NCI-H1417 treated with DMSO at 0.1 percent for 48 hours (cell line): ENCODE measurements at places on chromosomes 1 and 21.

DNA sequence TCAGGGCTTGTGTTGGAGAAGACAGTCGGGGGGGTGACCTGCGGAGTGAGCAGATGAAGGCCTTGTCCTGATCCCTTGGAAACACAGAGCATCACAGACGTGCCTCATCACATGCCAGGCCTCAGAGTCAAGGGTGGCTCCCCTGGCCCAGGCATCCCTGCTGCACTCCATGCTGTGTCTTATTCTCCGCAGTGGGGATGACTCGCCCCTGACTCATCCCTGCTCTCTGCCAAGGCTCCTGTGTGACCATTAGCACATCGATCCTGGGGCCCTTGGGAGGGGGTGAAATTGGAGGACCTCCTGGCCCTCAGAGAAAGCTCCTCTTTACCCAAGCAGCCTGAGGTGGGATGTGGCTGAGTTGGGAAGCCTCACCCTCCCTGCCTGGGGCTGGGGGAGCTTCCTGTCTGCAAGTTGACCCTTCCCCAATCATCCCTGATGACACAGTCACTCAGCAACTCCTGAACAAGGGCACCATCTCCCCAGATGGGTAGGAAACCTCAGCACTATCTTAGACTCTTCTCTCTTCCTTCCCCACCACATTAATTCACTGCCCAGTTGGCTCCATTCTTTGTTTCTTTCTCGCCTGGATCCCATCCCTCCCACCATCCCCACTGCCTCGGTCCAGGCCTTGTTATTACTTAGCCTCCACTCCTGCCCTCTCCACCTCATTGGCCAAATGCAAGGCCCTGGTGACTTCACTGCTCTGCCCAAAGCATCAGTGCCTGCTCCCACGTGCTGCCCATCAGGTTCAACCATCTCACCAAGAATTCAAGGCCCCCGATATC, 74.6 kb downstream of the CAMK2N1 start:
- DNase-seq = no peak

DNA sequence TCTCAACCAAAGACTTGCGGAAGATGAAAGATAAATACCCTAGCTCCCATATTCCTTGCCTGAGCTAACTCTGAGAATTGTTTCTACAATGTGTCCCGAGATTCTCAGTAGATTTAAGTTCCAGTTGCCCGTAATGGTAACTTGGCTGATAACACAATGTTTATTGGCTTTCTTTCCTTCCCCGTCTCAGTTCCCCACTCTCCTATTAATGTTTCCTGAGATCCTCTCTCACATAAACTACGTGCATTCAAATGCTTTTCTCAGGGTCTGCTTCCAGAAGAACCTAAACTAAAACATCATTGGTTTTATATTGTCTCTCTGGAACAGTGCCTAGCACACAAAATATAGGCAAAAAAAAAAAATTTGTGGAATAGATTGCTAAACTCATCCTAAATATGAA, 794.2 kb upstream of the ADGRL2 start:
- no peak for DNase-seq

DNA sequence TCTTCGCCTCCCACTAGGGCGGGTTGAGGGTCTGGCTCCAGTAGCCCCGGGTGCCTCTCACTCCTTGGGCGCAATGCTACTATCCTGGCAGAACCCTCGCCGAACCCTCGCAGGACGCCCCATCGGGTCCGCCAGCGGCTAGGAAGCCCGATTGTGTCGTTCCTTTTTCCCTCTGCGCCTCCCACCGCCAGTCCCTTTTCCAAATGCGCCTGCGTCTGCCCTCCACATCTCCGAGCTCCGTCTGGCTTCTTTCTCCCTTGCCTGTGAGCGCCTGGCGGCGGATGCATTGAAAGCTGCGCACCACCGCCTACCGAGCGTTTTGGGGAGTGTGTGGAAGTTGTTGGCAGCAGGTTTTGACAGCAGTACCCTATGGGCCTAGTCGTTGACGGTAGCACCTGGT, 1.0 kb upstream of the DIRAS3 start:
- peak; percentile 1 for DNase-seq

GRCh38 chr1:77668924-77669449, 13.5 kb downstream of the ZZZ3 start:
- DNase-seq = no peak

DNA sequence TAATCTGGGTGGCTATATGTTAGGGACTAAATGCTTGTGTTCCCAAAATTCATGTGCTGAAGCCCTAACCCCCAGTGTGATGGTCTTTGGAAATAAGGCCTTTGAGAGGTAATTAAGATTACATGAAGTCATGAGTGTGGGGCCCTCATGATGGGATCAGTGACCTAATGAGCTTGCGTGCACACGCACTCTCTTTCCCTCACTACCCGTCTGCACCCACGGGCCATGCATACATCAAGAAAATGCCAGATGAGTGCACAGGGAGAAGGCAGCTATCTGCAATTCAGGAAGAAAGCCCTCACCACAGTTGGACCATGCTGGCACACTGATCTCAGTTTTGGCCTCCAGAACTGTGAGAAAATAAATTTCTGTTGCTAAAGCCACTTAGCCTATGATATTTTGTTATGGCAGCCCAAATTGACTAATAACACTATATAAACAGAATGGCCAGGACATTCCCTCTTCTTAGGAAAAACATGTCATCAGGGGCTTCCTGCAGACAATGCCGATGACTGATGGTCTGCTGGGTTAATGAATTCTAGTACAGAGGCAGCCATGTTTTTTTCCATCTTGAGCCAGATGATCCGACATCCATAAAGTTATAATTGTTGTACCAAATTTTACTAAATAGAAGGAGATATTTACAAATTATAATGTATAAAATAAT, 18.1 kb upstream of the MYOG start:
- no peak for DNase-seq

GRCh38 chr1:76833151-76833550, 34.1 kb upstream of the ST6GALNAC5 start:
- DNase-seq = no peak

DNA sequence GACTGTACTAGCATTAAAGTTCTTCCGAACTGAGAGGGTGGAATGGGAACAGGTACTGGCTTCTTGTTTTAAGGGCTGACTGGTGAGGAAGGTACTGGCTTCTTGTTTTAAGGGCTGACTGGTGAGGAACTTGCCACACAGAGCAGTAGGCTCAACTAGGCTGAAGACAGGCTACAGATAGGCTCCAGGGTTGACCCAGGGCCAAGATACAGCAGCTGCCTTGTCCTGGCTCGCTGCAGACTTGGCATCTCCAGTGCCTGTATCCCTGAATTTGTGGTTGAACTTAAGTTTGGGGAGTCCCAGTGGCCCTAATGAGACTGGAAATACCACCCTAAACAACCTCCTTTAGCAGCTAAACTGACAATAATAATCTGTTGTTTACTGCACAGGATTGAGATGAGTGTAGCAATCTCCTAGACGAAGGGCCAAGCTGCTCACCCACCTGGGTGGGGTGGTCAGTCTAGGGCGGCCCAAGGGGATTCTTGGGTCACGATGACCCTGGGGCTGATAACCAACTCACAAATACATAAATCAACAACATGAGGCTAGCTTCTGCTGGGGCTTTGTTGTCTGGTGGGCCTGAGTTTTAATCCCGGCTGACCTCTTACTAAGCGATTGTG, 227.1 kb downstream of the DISC1 start:
- DNase-seq = no peak

DNA sequence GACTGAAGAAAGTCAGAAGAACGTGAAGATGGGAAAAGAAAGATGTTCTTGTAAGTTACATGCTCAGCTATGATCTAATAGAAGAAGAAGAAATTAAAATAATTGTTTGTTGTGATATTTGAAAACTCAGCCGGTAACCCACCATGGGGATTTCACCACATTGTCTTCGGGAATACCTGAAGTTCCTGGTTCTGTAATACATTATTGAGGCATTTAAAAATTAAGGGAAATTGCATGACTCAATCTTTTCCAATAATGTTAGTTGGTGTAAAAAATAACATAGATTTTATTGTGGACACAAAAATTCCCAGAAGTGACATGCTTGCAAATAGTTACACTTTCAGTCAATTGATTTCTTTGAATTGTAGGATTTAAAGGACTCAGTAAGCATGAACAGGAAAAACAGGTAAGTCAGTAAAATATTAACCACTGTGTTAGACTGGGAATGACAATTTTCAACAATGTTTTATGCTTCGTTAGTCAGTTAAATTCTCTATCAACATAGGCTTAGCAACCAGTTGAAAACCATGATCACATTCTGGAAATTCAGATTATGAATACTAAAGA, 745.1 kb downstream of the LTN1 start:
- DNase-seq = no peak

DNA sequence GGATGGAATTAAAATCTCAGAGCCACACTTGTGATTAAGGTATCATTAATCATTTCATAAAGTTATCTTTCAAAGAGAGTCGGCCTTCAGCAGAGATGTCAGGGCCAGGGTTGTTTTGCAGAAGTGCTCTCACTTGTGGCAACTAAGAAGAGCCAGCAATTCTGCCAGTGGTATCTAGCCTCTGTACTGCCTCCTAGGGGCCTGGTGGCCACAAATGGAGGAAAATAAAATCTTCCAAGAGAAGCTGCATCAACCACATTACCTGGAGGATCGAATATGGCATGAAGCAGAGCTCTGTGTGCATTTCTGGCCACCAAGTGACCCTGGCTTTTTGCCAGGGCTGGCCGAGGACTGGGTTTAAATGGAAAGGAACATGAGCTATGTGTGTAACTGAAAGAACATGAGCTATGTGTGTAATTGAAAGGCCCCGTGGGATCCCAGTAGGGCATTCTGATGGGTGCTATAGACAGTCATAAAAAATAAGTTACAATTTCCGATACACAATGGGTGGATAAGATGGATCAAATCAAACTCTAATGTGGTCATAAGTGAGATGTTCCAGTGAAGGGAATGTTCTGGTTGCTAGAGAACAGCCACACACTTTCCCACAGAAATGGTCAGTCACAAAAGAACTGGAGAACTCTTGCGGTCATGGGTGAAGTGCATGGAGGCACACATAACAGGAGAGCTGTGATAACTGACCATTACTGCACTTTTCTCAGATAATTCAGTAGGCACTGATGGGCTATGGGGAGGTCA, 335.8 kb downstream of the CAMTA1 start:
- DNase-seq = no peak

DNA sequence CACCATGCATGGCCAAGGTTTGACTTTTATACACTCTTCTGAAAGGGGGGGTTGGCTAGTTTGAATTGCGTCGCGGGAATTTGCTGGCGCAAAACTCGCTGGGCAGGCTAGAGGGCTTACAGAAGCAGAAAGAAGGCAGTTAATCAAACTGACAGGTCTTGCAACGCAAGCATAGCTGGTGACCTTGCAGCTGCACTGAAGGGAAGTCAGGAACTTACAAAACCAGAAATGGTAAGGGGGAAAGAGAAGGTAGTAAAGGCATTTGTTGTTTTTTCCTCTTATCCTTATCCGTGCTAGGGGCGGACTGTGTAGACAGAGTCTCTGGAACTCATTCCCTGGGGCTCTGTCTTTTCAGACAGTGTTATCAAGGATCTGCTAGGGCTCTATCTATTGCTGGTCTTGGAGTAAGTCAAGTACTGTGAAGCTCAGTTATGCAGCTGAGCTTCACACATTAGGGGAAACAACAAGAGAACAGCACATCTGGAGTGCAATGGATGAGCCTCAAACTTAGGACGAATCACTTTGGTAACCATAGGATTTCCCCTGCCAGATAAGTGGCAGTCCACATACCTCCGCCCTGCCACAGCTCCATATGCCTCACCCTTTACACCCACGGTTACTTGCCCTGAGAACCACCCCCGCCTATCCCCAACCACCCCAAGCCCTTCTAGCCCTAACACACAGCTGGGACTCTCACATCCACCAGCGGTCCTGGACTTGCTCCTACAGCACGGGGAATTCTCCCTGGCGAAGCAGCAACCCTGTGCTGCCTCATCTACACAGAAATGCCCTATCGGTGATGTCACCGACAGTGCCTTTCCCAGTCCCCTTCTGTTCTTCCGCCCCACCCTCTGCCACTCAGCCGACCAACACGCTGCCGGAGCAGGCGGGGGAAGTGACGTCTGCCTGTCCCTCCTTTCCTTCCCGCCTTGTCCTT, 251.4 kb downstream of the FAM72C start:
- no peak for DNase-seq
